GM23338 (cell line): ENCODE measurements at places on chromosomes 16 and 17.

- no peak for DNase-seq
Measured at GRCh38 chr16:12315330-12316136, 339.0 kb downstream of the SNX29 start.

DNA sequence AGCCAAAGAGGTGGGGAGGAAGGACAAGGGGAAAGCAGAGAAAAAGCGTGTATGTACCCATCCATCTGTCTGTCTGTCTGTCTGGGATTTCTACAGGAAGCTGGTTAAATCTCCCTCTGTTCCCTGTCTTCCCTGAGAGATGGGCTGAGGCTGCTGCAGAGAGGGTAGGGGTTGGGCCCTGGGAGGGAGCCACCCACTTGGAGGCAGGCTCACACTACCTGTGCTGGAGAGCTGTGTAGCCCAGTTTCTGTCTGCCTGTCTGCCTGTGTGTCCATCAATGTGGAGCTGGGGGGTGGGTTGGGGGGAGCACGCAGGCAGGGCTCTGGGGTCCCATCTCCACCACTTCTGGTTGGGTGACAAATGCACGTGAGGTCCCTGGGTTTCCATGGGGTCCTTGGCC is 18.6 kb upstream of the C17orf113 start:
- no peak for DNase-seq

- DNase-seq = no peak
Measured at GRCh38 chr16:11217651-11218603, 38.1 kb downstream of the SOCS1 start.

DNA sequence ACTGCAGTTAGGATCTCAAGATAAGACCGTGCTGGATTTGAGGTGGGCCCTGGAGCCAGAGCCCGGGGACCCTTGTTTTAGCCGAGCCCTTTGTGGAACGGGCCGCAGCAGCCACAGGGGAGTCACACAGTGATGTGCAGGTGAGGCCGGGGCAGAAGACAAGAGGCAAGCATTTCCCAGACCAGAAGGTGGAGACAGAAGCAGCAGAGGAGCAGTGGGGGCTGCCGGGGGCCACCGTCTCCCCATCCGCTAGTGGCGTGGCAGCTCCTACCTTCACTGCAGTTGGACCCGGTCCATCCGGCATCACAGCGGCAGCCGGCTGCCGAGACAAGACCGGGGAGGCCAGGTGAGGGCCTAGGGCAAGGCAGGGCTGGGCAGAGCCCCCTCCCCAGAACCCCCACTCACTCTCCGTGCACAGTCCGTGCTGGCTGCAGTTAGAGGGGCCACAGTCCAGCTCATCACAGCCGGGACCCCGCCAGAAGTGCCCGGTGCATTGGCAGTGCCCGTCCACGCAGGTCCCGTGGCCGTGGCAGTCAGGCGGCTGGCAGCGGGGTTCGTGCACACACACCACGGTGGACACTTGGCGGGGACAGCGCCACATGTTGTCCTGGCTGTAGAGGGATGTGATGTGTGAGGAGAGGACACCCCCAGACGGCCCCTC is 6.0 kb downstream of the NAGPA start:
- DNase-seq = no peak

GRCh38 chr16:73996624-73997339 is 299.8 kb upstream of the PSMD7 start:
- no peak for DNase-seq

DNA sequence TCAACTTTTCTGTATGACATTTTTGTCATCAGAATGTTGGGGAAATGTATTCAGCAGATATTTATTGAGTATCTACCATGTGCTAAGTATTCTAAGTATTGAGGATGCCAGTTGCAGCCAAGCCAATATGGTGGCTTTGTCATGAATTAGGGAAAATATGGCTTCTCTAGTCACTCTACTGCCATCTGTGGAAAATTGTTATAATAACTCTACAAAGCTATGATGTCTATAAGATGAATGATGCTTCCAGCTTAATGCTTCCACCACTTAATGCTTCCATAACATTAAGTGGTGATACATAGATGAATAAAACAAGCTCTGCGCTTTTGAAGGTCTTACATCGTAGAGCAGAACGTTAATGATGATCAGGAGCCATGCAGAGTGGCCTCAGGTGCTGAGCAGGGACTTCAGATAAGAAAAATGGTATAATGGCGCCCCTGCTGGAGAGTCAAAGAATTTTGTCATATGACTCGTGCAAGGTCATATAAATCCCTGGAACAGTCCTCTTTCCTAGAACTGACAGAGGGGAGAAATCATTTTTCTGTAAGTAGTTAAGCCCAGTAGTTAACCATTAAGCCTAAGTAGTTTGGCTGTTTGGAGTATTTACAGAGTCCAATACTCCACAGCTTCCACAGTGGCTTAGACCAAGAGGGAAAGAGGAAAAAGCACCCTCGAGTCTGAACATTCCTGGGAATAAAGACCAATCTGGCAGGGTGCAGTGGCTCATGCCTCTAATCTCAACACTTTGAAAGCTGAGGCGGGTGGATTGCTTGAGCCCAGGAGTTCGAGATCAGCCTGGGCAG is 2.7 kb upstream of the TMIGD1 start:
- peak; percentile 88 for DNase-seq

- DNase-seq = no peak
Measured at GRCh38 chr17:61532826-61533225, 58.2 kb downstream of the NACA2 start.

GRCh38 chr16:78645657-78646056 is 546.2 kb downstream of the WWOX start:
- no peak for DNase-seq

- no peak for DNase-seq
Measured at GRCh38 chr17:35627417-35627816, 40.3 kb downstream of the AP2B1 start.

DNA sequence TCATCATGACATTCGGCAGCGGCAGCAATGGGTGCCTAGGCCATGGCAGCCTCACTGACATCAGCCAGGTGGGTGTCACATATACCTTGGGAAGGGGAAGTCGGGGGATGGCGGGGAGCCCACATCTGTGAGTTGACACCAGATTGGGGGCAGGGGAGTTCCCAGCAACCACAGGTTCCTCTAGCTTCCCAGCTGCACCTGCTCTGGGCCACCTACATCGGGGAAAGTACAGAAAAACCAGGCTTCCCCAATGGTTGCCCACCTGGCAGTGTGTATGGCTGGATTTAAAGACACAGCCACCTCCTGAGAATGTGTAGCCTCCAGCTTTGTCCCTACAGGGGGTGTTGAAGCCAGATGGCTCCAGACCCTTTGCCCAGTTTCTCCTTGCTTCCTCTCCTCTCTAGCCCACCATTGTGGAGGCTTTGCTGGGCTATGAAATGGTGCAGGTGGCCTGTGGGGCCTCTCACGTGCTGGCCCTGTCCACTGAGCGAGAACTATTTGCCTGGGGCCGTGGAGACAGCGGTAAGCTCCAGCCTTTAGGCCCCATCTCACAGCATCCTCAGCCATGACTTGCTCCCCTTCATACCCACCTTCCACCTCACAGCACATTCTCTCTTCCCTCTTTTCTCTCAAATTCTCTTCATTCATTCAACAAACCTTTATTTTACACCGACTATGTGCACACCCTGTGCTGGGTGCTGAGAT is 5.0 kb upstream of the TRAF4 start:
- no peak for DNase-seq

- DNase-seq = no peak
Measured at GRCh38 chr16:53915452-53916160, 211.7 kb downstream of the FTO start.

DNA sequence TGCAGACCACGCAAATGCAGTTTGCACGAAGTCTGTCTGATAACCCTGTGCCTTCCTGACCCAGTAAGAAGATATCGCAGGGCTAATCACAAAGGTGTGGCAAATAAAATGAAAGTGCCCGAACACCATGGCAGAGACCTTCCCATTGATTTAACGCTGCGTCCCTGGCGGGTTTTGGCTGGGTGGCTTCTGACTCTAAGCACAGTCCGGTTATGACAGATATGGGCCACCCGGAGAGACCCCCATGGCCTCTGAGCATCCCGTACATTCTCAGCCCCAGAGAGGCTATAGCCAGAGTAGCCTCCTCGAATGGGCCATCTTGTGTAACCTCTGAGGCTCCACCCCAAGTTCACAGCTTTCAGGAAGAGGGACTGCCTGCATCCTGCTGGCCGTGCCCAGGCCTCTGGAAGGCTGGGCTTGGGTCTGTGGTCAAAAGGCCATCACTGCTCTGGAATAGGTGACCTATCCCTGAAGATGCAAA is 5.5 kb downstream of the FOXC2 start:
- no peak for DNase-seq

DNA sequence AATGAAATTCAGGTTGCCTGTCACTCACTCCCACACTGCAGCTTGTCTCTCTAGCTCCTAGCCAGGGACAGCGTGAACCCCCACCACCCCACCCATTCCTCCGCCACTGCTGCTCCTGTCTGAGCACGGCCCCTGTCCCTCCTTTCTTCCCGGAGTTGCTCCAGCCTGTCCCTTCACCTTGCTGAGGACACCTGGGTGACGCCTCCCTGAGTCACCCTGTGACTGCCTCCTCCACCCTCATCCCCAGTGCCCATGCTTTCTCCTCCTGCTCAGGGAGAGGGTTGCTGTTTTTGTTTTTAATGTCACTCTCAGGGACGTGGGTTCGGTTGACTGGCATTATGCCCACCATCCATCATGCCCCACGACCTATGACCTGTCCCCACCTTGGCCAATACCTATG is 25.8 kb upstream of the NAT9 start:
- DNase-seq = no peak

DNA sequence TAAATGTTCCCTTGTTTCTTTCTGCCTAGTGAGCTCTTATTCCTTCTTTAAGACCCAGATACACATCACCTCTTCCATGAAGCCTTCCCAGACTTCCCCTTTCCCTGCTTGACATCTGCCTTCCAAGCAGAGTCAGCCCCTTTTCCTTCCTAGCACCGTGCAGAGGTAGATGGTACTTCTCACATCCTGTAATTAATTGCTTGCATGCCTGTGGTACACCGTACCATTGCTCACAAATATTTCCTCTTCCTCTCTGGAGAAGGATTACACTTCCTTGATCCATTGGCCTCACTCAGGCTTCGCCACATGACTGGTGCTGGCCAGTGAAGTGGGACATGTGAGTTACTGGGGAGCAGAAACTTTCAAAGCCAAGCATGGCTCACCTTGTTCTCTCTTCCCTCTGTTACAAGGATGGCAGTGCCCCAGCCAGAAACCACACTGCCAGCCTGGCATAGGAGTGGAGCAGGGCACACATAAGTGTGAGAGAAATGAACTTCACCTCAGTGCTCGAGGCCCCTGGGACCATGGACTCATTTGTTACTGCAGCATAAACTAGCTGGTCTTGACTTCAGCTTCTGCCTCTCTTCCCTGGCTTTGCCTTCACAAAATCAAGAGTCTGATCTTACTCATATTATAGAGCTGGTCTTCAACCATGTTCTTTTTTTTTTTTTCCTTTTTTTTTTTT is 44.0 kb downstream of the SOST start:
- DNase-seq = no peak

GRCh38 chr17:76137351-76138233 is 3.5 kb downstream of the FOXJ1 start:
- peak; percentile 30 for DNase-seq

GRCh38 chr17:33889040-33889439 is 366.0 kb upstream of the CCL2 start:
- no peak for DNase-seq

DNA sequence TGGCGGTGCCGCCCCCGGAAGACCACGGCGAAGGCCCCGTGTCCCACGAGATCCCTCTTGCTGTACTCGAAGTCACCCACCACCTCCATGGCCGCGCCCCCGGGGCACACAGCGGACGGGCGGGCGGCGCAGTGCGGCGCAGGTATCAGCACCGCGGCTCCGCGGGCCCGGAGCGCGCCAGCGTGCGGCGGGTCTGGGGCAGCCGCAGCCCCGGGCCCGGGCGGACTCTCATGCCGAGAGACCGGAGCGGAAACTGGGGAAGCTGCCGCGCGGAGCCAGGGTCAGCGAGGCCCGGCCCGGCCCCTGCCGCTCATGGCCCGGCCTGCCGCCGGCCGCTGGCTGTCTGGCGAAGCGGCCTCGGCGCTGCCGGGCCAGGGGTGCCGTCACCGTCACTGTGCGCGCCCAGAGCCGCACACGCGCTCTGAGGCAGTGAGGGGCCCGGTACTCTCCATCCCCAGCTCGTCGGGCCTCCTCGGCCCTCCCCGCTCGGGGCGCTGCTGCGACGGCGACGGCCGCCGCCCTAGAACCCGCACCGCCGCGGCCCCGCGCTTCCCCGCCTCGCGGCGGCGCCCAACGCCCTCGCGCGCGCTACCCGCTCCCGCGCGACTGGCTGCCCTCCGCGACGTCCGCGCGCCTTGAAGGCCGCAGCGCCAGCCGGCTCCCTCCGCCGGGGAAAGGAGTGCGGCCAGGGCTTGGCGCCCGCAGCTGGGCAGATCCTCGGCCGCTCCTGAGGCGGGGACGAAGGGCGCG is at the start of gene ULK2:
TSS of gene ULK2 (minus strand) at position 608 of the 750 bp plus-strand sequence. CDS start at position 89, 519 bp downstream.
- peak; percentile 83 for DNase-seq

- DNase-seq = no peak
Measured at GRCh38 chr17:30074730-30075129, 41.9 kb upstream of the NSRP1 start.

GRCh38 chr17:34714475-34715410 is 135.4 kb downstream of the TMEM132E start:
- DNase-seq = no peak

DNA sequence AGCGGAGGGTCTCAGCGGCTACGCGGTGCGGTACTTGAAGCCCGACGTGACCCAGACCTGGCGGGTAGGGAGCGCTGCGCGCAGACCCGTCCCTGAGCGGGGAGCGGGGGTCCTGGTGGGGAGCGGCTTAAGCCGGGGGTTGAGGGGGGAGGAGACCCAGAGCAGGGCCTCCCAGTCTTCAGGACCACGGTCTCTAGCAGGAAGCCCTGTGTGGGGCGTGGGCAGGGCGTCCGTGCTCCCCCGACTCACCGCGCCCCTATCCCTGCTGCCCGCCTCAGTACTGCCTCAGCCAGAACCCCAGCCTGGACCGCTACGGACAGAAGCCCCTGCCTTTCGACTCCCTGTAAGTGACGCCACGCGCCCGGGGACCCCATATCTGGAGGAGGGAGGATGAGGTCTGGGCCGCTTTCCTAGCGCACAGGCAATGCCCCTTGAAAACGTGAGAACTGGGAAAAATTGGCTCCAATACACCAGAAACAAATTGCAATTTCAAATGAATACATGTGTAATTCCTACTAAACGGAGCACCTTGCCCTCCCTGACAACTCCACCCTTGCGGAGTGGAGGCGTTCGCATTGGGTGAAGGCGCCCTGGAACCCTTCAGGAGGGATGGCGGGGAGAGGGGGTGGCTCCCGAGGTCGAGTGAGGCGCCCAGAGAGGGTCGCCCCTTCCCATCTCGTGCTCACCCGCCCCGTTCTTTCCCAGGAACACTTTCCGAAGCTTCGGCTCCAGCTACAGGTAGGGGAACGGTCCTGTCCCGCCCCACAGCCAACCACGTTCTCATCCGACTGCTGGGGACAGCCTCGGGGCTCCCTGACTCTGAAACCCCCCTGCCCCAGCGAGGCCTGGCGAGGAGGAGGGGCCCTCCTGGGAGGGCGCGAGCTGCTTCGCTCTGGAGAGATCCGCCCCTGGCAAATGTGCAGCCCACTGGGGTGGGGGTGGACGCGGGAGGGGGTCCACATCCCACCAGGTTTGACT is 14.6 kb upstream of the CNGB1 start:
- DNase-seq = peak; percentile 58

GRCh38 chr17:48330421-48330820 is 99.6 kb downstream of the SKAP1 start:
- no peak for DNase-seq

- no peak for DNase-seq
Measured at GRCh38 chr17:81714412-81715106, 2.5 kb downstream of the SLC25A10 start.

- DNase-seq = peak; percentile 85
Measured at GRCh38 chr16:30112197-30113030, 923 bp downstream of the GDPD3 start.
